Astrocyte (in vitro differentiated cells and primary cell): ENCODE measurements at places on chromosomes 2 and 18. TPM values are rescaled to one million over a fixed set of nuclear protein-coding genes. Genes with fewer than 3 reads are reported as not detected.

The RGPD4 gene
- total RNA-seq, result not detected in 2 replicates

The CREG2 gene
- 0.11 TPM in 1 of 2 replicates, not detected in the other for total RNA-seq

The ELOA2 gene
- total RNA-seq, result not detected in 2 replicates

The RAX gene
- not detected in 2 replicates for total RNA-seq

DNA sequence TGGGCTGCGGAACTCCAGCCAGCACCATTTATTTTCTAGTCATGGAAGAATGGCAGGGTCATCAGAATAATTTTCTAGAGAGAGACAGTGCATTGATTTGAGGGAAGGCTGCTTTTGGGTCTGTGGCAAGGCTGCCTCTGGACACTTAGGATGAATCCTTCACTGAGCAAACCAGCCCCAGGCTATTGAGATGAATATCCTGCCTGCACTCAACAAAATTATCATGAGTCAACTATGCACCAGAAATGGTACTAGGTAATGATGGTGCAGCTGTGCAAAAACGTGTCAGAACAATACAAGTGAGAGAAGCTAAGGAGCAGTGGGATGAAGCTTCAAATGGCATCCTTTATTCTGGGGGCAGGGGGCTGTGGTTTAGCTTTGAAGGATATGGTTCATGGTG lies 115.8 kb downstream of the SPHKAP start:
- DNase-seq, result no peak

GRCh38 chr18:44899832-44900231 lies 219.1 kb downstream of the SETBP1 start:
- DNase-seq, result no peak

GRCh38 chr2:104744537-104744936 lies 109.4 kb upstream of the POU3F3 start:
- no peak for DNase-seq

DNA sequence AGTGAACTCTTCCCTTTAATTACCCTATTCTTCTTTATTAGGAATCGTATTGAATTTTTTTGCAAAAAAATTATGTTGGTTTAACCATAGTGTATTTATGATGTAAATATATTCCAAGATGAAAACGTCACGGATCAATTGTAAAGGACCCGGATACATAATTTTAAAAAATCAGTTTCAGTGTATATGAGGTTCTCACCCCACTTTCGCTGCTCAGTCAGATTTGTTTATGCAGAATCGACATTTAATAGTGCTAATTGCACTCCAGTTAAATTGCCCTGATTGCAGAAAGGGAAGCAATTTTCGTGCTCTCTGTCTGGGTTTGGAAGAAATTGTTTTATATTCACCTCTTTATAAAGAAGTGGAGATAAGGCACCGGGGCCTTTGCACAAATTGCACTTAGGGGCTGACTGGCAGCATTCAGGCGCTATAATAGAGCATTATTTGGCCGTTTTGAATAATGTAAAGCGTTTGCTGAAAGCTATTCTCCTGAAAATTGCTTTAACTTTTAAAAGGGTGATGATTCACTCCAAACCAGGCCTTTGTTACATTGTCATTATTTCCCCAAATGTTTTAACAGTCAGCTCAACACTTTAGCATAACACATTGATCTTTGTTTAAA lies 3.0 kb upstream of the SP9 start:
- no peak for DNase-seq

GRCh38 chr2:237139123-237139675 lies 53.5 kb downstream of the COPS8 start:
- no peak for DNase-seq

DNA sequence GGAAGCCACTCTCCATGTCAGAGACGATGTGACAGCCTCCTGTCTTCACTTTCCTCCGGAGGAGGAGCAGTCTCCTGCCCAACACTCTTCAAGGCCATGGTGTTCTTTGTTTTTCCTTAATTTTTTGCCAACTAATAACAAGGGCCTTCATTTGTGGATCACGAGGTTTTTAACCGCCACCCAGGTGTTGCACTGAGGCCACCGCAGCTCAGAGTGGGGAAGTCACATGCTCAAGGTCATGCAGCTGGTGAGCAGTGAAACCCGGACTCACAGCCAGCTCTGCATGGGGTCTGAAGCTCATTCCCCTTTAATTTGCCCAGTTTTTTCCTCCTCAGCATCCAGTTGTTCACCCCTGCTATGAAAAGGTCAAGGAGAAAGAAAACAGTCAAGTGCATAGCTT lies 19.6 kb downstream of the ENOSF1 start:
- no peak for DNase-seq

- no peak for DNase-seq
Measured at GRCh38 chr2:118699447-118700175, 147.8 kb downstream of the EN1 start.

- DNase-seq, result no peak
Measured at GRCh38 chr2:236117861-236118269, 50.3 kb downstream of the GBX2 start.

DNA sequence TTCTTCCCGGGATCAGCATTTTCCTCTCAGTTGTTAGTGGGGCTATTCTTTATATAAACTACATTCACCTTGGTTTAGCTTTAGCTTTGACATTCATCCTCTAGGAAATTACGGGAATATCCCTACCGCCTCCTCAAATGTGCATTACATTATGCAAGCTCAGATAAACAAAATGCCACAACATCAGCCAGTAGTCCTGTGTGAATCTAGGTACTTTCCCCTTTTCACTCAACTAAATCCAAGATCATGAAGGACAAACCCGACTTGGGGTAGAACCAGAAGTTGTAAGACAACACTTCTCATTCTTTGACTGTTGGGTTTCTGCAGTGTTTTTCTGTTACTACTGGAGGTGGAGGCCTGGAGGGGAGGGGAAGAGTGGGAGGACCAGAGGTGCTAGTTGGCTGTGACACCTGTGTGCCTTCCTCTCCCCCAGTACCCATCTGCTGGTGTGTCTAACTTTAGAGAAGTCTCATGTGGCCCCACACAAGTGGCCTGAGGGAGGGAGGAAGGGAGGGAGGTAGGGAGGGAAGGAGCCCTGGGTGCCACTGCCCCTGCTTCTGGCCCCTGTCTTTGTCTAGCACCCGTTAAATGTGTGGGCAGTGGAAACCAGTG lies 84.8 kb upstream of the BCL2L11 start:
- no peak for DNase-seq
